ENCODE measurements at places on chromosomes 4 and X.

DNA sequence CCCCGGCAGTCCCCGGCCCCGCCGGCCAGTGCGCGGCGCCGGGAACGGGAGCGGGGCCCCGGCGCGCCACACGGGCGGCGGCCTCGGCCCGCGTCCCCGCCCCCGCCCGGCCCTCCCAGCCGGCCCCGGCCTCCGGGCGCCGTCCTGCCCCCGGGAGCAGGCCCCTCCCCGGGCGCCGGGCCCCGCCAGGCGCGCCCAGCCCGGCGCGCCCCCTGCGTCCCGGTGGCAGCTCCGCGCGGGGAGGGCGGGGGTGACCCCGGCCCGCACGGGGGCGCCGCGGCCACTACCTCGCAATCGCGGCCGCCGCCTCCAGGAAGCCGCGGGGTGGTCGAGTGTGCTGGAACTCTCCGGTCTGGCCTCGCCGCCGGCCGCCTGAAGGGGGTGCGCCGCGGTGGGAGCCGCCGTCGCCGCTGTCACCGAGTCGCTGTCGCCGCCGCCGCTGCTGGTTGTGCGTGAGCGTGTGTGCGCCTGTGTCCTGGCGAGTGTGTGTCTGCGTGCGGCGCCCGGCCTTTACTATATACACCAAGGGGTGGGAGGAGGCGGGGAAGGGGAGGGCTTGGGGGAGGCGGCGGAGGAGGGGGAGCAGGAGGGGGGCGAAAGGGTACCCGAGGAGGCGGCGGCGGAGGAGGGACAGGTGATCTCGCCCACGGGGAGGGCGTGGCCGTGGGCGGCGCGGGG is at the start of gene RAI2:
TSS of gene RAI2 (minus strand) at position 488 of the 678 bp plus-strand sequence. CDS start 59,288 bp downstream, outside the sequence.
- DNase-seq = no peak

DNA sequence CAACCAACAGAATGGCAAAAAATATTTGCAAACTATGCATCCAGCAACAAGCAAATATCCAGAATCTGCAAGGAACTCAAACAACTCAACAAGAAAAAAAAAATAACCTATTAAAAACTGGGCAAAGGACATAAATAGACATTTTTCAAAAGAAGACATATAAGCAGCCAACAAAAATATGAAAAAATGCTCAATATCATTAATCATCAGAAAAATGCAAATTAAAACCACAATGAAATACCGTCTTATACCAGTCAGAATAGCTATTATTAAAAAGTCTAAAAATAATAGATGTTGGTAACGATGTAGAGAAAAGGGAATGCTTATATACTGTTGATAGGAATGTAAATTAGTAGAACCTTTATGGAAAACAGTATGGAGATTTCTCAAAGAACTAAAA is 53.4 kb downstream of the WDR19 start:
- DNase-seq = no peak

DNA sequence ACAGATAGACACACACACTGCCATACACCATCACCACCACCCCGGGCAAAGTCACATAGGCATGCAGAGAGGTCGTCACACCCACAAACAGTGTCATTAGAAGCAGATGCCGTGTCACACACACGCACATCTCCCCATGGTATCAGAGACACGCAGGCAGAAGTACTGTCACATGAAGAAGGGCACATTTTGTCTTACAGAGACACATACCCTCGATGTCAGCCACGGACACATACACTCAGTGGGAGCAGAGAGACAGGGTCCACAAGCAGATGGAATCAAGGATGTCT is 3.3 kb downstream of the NALF2 start:
- DNase-seq = no peak

- no peak for DNase-seq
These were observed 598.3 kb downstream of the SPRY1 start for GRCh38 chr4:123994917-123995316.

GRCh38 chrX:82734140-82734539 is 774.0 kb upstream of the POU3F4 start:
- DNase-seq = no peak

DNA sequence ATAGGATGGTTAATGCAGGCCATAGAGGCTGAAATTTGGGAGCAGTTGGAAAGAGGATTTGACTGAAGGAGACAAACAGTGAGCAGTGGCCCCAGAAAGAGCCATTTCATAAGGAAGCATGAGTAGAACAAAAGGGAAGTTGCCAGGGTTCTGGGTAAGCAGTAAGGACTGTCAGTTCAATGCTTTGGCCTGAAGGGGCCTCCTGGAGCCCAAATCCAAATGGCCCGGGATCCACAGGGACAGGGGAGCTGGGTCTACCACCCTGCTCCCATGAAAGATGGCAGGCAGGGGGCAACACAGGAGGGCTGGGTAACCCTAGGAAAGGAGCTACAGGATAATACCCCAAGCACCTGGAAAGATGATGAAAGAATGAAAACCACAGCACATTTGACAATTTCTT is 4.1 kb upstream of the INTS6L start:
- no peak for DNase-seq

DNA sequence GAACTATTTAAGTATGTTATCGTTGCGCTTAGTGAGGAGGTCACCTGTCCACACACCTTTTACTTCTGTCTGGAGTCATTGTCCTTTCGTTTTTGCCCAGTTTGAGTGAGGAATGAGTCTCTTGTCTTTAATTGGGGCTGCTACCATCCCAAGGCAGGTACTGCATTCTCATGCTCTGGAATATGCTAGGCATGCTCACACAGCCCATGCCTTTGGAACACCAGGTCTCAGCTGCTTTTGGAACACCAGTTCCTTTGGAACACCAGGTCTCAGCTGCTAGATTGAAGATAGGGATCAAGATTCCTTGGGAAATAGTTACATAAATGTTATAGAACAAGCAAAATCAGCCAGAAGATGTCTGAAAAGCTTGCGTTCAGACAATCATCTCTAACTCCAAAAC is 73.1 kb downstream of the AREG start:
- DNase-seq = no peak

- no peak for DNase-seq
These were observed 4.6 kb downstream of the EDA2R start for GRCh38 chrX:66634272-66634671.

GRCh38 chr4:42391355-42391664 is 6.0 kb upstream of the SHISA3 start:
- no peak for DNase-seq

DNA sequence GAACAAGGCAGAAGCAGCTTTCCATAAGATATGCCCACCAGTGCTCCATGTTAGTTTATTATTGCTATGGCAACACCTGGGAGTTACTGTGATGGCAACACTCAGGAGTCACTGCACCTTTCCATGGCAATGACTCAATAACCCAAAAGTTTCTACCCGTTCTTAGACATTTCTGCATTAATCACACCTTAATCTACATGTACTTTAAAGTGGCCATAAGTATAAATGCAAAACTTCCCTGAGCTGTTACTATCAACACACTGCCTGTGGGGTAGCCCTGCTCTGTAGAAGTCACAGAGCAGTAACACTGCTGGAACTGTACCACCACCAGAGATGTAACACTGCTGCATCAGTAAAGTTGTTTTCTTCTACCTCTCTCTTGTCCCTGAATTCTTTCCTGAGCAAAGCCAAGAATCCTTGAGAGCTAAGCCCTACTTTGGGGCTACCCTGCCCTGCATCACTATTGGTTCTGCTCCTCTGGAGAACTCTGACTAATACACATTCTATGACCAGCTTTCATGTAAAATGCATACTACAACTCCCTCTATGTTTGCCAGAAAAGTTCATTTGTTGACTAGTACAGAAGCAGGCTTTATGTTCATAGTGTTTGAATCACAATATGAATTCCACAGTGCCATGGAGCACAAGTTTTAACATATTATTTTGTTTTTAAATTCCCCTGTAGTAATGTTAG is 43.5 kb upstream of the GPR174 start:
- DNase-seq = no peak

DNA sequence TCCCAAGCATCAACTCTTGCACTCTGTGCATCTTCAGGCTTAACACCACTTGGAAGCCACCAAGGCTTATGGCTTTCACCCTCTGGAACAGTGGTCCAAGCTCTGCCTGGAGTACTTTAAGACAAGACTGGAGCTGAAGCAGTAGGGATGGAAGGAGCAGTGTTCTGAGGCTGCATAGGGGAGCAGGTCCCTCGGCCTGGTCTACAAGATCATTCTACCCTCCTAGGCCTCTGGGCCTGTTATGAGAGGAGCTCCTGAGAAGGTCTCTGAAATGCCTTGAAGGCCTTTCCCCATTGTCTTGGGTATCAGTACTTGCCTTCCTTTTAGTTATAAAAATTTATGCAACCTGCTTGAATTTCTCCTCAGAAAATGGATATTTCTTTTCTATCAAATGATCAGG is 286.7 kb downstream of the CPXCR1 start:
- no peak for DNase-seq

DNA sequence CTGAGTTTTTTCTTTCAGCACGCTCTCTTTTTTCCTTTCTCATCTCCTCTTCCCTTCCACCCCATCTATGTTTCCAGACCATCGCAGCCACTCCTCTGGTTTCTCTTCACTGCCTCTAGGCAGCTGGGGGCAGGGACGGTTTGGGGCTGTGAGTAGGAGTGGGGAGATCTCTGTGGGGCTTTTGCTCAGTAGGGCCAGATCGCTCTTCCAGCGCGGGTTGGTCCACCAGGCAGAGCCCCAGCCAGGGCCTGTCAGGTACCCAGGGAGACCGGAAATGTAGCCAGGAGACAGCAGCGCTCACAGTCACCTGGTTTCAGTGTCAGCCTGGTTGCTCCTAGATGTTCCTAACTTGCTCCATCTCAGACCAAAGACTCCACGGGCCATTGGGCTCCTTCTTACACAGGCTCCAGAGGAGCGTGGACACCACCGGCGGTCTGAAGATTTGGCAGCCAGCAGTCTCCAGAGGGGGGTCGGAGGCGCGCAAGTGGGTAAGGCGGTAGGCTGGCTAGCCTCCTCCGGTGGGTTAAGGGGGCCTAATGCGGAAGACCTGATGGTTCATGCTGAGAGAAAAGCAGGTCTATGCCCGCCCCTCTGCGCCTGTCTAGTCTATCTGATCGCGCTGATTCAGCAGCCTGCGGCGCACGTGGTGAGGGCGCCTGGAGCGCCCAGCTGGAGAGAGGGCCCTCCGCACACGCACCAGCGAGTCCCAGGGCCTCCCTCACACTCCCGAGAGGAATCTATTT is 1.8 kb downstream of the FGF5 start:
- no peak for DNase-seq

- DNase-seq = peak; percentile 14
These were observed at the start of gene GDI1 for GRCh38 chrX:154436983-154437752. Gene GDI1, plus strand, starts transcription at chrX:154437154. Its CDS starts 101 bp downstream, at chrX:154437255.

DNA sequence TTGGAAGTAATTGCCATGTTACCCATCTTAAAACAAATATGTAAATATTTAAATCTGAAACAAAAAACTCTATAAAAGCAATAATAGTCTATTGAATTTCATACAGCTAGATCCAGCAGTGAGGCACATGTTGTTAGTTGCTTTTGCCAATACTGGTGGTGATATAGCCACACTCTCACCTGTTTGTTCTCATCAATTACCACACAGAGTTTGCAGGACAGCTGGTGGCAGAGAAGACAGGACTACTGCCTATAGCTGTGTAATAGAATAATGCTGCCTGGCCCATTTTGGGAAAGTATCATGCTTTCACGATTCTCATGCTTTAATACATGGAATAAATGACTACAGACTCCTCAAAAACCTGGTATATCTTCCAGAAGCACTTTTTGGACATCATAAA is 3.7 kb upstream of the PRR32 start:
- DNase-seq = no peak

- DNase-seq = no peak
These were observed 24.0 kb upstream of the RPL34 start for GRCh38 chr4:108596344-108596743.

- DNase-seq = no peak
These were observed 54.2 kb downstream of the AWAT2 start for GRCh38 chrX:69995362-69996112.

Measured in T1000 (cell line).